ENCODE measurements at places on chromosomes 7 and 10. TPM values are rescaled to one million over a fixed set of nuclear protein-coding genes. Genes with fewer than 3 reads are reported as not detected.

OR2F2 gene
- not detected for total RNA-seq

FANK1 gene
- total RNA-seq: 1.9 TPM

GRCh38 chr7:96430356-96430755, 108.5 kb upstream of the SLC25A13 start:
- DNase-seq: no peak

NRAP gene
- not detected for total RNA-seq

DNA sequence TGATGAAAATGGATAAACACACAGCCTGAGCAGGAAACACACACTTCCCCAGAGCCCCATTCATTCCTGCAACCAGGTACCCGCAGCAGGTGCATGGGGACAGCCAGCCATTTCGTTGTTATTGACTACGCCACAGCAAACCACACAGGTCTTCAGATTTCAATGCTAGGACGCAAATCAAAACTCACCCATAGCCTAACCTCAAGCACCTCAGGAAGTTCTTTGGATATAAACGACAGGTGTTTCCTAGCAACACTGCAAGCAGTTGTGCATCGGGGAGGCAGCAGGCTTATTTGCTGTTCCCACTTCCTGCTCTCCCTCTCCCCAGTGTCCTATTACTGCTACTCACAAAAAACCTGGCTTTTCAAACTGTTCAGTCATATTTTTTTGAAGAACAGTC, 176.5 kb upstream of the FRMD4A start:
- no peak for DNase-seq

- no peak for DNase-seq
Observed at GRCh38 chr7:51647931-51648351, 331.3 kb upstream of the COBL start.

DNA sequence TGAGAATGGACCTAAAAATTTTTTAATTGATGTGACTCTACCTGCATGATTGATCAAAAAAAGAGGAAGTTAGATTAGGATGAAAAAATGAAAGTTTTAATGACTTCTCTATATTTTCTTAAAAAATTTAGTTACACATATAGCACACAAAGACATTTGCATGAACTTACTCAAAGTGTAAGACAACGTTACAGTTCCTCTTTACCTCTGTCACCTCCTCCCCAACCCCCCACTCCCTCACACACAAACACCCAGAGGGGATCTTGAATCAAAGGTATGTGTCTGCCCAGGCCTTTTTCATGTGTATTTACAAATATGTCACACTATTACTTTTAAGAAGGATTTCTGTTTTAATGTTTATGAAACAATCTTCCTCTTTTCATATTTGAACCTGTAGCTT, 20.6 kb upstream of the CDCA7L start:
- no peak for DNase-seq

GPER1 gene
- 2.0 TPM for total RNA-seq

EPHB4 gene
- 36.4 TPM for total RNA-seq
